ENCODE measurements at places on chromosomes 5 and 9. TPM values are rescaled to one million over a fixed set of nuclear protein-coding genes. Genes with fewer than 3 reads are reported as not detected.

DNA sequence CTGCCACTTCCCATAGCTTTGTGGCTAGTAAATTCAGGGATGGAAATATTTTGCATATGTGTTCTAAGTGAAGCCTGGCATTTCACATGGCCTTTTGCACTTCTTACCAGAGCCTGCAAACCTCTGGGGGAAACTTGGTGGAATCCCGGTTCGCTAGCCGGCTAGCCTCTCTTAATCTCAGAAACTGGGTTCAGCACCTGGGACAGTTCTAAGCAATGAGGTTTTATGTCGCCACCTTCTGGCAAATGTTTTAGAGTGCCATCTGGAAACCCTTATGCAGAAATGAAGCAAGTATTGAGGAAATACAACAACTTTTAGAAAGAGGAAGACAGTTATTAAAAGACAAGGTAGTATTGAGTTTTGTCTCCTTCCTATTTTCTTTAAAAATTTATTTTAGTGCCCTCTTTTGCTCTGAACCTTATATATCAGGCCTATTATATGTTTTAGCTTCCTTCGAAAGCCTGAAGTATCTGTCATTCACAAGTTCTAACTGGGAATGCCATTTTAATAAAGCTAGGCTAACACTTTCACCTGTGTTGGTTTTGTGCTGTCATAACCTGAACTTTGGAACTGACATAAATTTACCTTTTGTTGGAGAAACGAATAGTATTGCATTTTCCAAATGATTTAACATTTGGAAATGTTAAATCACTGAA is 963 bp upstream of the HTR1A start:
- no peak for DNase-seq

DNA sequence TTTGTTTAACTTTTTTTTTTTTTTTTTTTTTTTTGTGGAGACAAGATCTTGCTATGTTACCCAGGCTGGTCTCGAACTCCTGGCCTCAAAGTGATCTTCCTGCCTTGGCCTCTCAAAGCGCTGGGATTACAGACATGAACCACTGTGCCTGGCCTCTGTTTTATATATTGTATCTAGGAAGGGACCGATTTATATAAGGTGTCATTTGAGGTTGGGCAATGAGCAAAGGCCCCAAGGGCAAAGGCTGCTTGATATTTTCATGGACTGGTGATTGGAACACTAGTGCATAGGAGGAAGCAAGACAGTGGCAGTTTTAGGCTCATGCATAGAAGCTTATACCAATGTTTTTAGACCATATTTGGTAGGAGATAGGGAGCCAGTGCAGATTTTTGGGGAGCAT is 3.2 kb downstream of the SLC26A2 start:
- DNase-seq = no peak

FOXD4L6 gene
- total RNA-seq = not detected

BTNL8 gene
- not detected for total RNA-seq

GRCh38 chr5:10307206-10308148 is at the start of gene CMBL:
CMBL (minus strand) TSS chr5:10307902; CDS start chr5:10290762, 17,140 bp downstream.
- peak; percentile 57 for DNase-seq

DNA sequence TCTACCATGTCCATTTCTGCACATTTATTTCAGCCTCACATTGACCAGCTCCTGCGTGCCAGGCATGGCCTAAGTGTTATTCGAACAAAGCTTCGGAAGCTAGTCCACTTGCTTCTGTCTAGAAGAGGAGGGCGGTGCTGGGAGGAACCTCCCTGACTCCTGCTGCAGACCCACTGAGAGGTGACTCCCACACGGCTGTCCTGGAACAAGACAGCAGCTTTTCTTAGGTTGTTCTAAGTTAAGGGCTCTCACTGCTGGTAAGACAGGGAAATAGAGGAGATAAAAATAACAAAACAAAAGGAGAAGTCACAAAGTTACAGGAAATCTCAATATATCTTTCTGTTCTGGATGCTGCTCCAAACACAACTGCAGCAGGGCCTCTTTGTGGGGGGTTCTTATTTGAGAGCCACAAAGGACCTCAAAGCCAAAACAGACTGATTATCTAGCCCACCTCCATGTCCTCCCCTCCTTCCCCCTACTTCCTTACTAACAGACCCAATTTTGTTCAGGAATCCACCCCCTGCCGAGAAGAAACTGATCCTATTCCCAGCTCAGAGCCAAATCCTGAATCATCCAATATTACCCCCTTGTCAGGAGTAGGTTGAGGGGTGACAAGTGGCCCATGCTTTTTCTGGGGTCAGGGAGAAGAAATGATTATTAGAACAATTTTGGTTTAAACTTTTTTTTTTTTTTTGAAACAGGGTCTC is 28.4 kb upstream of the KCNIP1 start:
- DNase-seq = no peak

GRCh38 chr5:136199408-136199807 is 6.4 kb upstream of the SMIM32 start:
- no peak for DNase-seq

GRCh38 chr9:29974197-29974596 is 2400.9 kb upstream of the C9orf72 start:
- DNase-seq = no peak

DNA sequence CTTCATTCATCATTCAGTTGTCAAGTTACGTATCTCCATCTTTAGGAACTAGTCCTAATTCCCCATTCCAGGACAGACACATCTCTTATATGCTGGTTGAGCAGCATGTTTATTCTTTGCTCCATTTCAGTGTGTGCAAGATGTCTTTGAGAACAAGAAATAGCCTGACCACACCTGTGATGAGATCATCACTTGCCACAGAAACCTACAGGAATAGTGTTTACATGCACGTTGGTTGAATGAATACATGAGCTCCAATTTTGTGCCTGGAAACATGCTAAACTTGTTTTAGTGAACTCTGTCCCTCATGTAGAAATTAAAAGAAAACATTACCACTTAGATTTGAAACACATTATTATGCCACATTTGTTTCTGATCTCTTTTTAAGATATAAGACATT is 489.1 kb downstream of the CDH18 start:
- DNase-seq = no peak

TMEM171 gene
- 0.30 TPM for total RNA-seq

SPOCK1 gene
- total RNA-seq = 11.3 TPM

RNF180 gene
- 8.9 TPM for total RNA-seq

DNA sequence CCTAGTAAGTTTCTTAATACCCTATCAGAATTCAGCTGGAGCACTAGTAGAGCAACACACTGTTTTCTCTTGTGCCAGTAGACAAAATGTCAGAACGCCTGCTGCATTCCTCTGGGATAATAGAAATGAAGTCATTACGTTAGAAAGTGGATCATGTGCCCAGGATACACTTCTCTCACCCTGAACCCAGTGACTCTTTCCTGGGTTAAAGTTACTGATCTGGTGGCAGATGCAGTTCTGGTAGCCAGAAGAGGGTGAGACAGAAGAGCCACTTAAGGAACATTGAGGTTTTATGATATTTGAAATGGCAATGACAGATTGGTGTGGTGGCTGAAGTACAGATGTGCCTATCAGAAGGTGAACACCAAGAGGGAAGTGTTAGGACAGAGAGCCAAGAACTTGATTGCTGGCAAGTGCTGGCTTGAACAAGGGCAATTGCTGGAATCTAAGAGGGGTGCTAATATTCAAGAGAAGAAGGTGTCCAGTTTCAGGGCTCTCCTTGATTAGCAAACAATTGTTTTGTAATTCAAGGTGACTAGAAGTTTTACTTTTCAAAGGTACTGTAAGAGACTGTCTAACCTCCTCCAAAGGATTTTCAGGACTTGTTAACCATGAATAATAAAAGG is 93.7 kb upstream of the ERBIN start:
- no peak for DNase-seq

FOXD4L4 gene
- not detected for total RNA-seq

GRCh38 chr5:91670563-91670962 is 287.4 kb upstream of the ARRDC3 start:
- no peak for DNase-seq

GRCh38 chr9:81637276-81637675 is 52.1 kb downstream of the TLE1 start:
- no peak for DNase-seq

DNA sequence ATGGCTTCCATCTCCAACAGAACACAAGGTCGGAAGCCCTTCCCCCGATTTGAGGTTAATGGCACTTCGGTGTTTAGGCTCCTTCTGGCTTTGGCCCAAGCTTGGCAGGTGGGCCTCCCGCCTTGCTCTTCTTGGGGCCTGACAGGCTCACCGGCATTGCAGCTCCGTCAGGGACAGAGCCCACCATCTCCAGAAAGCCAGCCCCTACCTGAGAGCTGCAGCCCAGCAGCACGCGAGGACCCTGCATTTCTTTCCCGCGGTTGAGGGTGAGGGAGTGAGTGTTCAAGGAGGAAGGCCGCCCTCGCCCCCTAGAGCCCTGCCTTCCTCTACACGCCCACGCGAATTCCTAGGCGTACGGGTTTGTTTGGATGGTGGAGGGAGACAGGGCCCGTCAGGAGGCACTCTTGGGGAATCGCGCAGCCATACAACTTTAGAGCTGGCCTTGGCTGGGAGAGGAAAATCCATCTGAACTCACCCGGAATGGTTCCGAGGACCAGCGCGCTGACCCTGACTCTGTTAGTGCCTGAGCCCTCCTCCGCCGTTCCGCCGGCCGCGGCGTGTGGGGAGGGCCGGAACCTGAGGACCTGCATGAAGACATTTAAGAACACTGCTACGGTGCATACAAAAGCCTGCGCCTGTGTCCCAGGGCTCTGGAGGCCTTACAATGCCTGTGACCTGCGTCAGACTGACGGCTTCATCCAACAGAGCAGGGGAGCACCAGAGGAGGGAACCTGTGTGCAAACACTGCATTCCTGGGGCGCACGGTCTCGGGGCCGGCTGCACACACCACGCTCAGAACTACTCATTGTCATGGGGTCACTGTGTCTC is 73.8 kb downstream of the MRPL36 start:
- no peak for DNase-seq

- no peak for DNase-seq
Observed at GRCh38 chr9:95635986-95636671, 119.4 kb upstream of the PTCH1 start.

- DNase-seq = no peak
Observed at GRCh38 chr5:65307088-65307487, 174.6 kb downstream of the ADAMTS6 start.

- DNase-seq = no peak
Observed at GRCh38 chr9:69036799-69037198, 1.2 kb downstream of the FXN start.

GRCh38 chr5:11684607-11685006 is 219.6 kb downstream of the CTNND2 start:
- DNase-seq = no peak

DNA sequence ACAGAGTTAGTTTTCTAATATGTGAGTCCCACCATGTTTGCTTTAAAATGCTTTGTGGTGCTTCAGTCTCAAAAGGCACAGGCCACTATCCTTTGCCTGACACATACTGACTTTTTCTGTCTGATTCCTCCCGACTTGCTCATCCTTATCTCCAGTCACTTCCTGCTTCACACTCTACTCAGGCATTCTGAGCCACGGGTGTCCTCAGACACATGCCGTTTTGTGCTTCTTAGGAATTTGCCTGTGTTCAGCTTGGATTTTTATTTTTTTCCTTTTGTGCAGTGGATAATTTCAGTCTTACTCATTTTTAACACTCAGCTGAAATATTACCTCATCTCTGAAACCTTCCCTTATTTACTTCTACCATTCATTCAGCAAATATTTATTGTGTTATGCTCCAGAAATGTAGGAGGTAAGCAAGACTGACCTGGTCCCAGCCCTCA is 54.1 kb downstream of the MAN2A1 start:
- DNase-seq = no peak

SAXO1 gene
- not detected for total RNA-seq

DNA sequence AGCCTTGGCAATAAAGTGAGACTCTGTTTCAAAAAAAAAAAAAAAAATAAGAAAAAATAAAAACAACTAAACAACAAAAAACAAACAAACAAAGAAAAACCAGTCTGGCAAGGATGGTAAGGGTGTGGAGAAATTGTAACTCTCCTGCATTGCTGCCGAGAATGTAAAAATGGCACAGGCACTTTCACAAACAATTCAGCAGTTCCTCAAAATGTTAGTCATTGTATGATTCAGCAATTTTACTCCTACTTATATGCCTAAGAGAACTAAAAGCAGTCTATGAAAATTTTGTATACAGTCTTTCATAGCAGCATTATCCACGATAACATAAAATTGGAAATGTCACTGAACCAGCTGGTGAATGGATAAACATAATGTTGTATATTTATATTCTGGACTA is 280.4 kb downstream of the CDH9 start:
- DNase-seq = no peak

DNA sequence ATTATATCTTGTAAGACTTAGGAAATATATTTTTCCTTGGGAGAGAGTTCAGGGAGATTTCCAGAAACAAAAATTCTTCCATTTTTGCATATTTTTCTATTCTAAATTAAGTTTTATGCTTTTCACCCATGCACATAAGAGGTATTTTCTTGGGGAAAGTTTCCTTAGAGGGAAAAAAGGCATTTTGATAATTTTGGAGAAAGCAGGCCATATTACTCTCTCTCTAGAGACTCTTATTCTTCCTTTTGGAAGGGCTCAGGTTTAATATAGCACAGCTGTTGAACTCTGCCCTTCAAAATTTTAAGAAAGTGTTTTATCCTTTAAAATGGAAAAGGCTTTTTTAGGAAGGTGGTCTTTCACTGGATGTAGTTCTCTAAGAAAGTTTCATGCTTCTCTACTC is 8.0 kb downstream of the NDUFS4 start:
- DNase-seq = no peak

CTSV gene
- total RNA-seq = 0.40 TPM

- DNase-seq = no peak
Observed at GRCh38 chr5:95440825-95441224, 49.7 kb downstream of the FAM81B start.

INSYN2B gene
- total RNA-seq = not detected

BAAT gene
- 0.20 TPM for total RNA-seq

DNA sequence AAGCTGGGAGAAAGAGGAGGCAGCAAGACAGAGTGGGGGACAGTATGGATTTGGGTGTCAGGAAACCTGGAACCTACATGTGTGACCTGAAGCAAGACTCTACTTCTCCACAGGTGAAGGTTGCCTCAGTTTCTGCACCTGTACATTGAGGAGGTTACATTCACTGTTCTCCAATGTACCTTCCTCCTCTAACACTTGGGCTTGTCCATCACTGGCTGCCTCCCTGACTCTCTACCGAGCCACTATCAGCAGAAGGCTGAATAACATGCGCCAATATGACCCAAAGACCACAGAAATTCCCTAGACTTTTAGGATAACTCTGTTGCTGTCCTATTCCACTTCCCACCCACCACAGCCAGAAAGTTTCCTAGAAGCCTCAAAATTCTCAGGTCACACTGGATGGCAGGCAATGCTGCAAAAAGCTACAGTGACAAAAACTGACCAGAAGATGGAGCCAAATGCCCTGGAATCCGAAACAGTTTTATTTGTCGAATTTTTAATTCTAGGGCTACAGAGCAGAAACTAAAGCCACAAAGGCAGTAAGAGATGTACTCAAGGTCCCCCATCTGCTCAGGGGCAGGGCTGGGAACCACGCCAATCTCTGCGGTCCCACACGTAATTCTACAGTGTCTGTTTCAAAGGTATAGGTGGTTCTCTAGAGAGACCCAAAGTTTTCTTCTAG is 64.4 kb downstream of the FAM114A2 start:
- no peak for DNase-seq

ARID3C gene
- not detected for total RNA-seq

ADAMTS13 gene
- total RNA-seq = 2.5 TPM

GRCh38 chr5:4613440-4613839 is 526.7 kb upstream of the ADAMTS16 start:
- DNase-seq = no peak

- DNase-seq = no peak
Observed at GRCh38 chr9:88577256-88578120, 42.5 kb downstream of the NXNL2 start.

ARHGEF37 gene
- 29.3 TPM for total RNA-seq

GRCh38 chr5:58370606-58371005 is 89.3 kb downstream of the PLK2 start:
- DNase-seq = no peak

GRCh38 chr5:58411372-58411771 is 48.5 kb downstream of the PLK2 start:
- no peak for DNase-seq

CDH6 gene
- 0.93 TPM for total RNA-seq

Data from psoas muscle (tissue), 8 donors.